ENCODE measurements at places on chromosomes 2 and 18.

- DNase-seq: no peak
Observed at GRCh38 chr2:109098921-109099273, 30.1 kb upstream of the SH3RF3 start.

- DNase-seq: no peak
Observed at GRCh38 chr2:126764686-126765265, 108.8 kb downstream of the GYPC start.

DNA sequence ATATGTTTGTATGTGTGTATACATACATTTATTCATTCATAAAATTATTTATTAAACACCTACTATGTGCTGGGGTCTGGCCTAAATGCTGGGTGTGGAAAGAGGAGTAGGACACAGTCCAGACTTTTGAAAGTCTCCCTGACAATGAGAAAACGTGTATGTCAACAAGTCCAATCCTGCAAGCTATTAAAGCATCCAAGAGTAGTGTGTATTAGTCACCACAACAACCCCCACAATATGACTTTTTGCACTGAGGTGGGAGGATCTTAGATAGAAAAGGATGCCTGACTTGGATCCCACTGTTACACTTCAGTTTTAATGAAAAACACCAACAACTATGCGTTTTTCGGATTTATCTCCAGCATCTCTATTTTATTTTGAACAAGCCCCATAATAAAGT lies 446.4 kb downstream of the EPHA4 start:
- DNase-seq: no peak

- no peak for DNase-seq
Observed at GRCh38 chr2:3706892-3707291, 3.5 kb downstream of the DCDC2C start.

DNA sequence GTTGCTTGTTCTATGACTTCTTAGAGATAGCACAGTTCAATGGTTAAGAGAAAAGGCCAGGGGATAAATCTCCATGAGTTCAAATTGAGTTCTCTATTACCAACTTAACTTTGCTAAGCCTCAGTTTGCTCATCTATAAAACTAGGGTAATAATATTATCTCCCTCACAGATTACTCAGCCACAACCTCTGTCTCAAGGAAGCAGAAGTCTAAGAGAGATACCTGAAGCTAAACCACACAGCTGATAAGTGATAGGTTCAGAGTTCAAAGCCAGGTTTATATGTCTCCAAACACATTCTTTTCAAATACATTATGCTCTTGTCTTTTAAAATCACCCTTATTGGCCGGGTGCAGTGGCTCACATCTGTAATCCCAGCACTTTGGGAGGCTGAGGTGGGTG lies 287.7 kb downstream of the NBAS start:
- DNase-seq: no peak

GRCh38 chr2:150119819-150120218 lies 367.6 kb downstream of the RND3 start:
- peak; percentile 25 for DNase-seq

DNA sequence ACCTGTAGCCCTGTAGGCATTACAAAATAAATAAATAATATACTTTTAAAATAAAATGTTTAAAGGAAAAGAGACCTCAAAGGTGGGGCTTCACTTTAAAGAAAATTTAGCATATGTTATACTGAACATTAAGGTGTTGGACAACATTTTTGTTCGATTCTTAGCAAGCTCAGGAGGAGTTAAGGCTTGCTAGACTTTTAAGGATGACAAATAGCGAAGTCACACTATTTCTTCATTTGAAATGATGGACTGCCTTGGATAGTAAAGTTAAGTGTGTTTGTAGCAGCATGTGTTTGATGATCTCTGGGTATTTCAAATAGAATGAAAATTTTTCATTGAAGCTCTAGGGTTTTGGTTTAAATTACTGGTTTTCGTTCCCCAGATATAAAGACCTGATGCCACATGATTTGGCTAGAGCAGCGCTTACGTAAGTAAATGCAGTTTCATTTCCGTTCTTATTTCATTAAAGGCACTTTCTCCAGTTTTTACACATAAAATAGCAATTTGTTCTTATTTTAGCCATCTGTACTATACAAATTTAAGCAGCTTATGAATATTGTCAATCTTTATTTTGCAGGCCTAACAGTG lies 24.9 kb downstream of the HADHB start:
- DNase-seq: no peak

- DNase-seq: no peak
Observed at GRCh38 chr2:114421781-114422180, 20.7 kb upstream of the DPP10 start.

GRCh38 chr2:118539290-118539689 lies 308.2 kb downstream of the EN1 start:
- no peak for DNase-seq

- no peak for DNase-seq
Observed at GRCh38 chr2:191866195-191866594, 19.3 kb upstream of the CAVIN2 start.

DNA sequence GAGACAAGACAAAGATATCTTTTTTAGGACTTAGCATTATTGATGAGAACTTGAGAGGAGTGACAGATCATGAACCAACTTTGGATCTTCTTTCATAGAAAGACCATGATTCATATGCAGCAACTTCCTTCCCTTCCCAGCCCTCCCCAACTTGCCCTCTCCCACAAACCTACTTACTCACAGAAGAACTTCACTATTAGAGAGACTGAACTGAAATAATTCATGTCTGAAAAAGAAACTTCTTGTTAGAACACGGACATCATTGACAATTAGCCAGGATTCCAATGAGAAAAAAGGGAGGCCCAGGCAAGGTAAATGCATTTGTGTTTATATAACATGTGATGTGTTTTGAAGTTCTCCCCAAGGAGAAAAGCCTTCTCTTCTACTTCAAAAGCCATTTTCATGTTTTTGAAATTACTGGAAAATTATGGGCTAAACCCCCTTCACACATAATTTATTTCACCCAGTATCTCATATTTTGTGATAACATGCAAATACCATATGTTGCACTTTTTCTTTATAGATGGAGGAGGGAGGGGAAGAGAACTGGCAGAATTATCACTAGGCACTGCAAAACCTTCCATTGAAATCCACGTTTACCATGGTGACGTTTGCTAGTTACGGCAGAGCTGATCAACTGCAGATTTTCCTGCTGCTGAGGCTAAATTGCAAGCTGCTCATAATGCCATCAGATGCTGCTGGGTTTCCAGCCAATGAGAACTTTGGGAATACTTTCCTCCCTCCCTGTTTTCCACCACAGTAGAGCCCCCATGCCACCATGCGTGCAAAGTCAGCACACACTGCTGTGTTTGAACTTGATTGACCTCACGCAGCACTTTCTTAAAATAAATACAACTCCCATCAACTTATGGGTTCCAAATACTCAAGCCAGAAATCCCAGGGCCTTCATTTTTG lies 294.7 kb downstream of the MEIS1 start:
- DNase-seq: no peak

- no peak for DNase-seq
Observed at GRCh38 chr2:132366421-132367180, 50.0 kb upstream of the GPR39 start.

- DNase-seq: no peak
Observed at GRCh38 chr2:36461039-36461681, 105.6 kb downstream of the CRIM1 start.

- no peak for DNase-seq
Observed at GRCh38 chr2:75545387-75545786, 15.4 kb downstream of the EVA1A start.

- DNase-seq: no peak
Observed at GRCh38 chr2:47984041-47984440, 77.7 kb upstream of the FBXO11 start.

GRCh38 chr2:234026693-234027254 lies 23.7 kb upstream of the SPP2 start:
- DNase-seq: no peak

- DNase-seq: no peak
Observed at GRCh38 chr18:42086288-42086687, 131.3 kb downstream of the PIK3C3 start.

- no peak for DNase-seq
Observed at GRCh38 chr2:12761104-12761503, 44.4 kb downstream of the TRIB2 start.

DNA sequence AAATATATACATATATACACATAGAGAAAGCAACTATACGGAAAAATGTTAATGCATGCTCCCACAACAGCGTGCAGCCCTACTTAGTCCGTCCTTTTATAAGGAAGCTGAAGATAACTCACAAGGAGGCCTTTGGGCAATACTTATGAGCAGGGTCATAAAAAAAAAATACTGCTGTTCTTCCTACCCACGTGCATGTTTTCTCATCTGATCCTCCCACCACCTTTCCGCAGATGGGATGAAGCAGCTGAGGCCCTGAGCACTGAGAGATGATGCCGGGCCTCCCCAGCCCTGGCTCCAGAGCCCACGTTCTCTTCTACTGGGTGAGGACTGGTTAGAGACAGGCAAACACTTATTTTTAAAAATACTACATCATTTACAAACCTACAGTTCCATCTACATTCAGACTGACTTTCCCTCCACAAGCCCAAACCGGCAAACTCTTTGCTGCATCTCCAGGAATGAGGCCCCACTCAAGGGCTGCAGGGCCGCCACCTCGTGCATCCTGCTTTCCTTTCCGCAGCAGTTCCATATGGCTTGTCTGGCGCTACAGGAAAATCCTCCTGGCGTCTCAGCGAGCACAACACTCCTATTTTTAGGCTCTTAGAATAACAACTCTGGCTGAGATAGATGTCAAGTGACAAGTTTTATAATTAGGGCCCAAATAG lies 41.6 kb downstream of the TBC1D8 start:
- no peak for DNase-seq

DNA sequence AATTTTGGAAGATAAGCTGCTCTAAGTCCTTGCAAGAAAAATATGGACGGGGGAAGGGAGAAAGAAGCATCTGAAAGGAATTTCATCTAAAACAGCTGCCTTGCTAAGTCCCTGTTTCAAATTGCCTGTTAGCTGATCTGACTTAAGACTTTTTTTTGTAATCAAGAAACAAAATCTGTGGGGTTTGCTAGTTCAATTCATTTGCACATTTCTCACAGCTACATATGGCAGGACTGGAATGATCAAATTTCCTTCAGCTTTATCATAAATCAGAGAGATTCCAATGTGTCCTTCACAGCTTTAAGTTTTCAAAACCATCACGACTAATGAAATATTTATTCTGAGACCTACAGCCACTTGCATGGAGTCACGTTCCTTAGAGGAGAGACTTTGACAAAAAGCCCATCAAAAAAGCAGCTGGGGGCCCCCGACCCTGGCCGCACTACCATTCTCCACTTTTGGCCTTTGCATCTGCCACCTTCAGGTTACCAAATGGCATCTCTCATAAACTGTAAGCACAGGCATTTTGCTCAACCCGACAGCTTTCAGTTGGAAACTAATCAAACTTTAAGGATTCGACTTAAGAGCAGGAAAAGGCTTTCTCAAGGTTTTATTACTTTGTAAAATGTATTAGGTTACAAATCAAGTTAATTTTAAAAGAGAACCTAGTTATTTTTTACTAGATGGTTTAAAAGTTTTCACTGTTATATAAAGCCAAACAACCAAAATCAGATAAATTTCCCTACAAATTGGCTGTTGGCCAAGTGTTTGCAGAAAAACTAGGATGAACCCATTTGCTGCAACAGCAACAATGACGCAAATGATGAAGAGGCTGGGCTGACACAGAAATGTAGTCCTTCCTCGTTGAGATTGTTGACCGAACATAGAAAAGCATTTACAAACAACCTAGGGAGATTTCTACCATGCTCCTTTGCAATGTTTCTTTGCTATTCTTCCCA lies 100.4 kb upstream of the RND3 start:
- DNase-seq: no peak

GRCh38 chr2:207129821-207130220 lies 35.9 kb downstream of the KLF7 start:
- DNase-seq: no peak

DNA sequence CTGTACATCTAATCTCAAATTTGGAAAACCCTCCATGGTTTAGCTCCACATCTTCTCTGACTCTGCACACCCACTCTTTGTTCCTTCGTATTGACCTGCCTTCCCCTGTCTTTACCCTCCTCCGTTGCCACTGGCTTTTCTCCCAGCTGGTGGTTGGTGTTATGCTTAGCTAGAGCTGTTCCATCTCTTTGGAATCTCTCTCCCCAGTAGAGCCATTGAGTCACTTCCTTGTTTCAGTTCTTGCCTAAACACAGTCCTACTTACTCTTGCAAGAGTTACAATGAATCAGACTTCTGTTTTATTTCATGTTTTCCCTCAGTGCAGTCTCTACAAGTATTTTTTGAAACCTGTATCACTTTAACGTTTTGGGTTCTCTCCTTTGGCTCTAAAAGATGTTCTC lies 263.9 kb downstream of the LTBP1 start:
- no peak for DNase-seq

GRCh38 chr2:26988058-26988860 lies 17.8 kb downstream of the MAPRE3 start:
- DNase-seq: no peak

DNA sequence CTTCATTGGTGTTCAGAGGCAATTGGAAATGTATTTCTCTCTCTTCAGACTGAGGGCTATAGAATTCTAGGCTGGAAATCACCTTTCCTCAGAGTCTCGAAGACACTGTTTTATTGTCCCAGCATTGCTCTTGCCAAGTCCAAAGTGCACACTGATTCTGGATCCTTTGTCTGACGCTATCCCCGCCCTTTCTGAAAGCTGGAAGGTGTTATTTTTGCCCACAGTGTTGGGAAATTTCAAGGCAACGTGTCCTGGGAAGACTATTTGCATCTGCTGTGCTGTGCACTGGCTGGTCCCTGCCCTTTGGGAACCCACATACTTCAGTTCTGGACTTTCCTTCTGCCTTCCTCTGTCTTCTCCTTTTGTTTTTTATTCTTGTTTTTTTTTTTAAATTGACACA lies 190.8 kb downstream of the SH3BP4 start:
- DNase-seq: no peak

DNA sequence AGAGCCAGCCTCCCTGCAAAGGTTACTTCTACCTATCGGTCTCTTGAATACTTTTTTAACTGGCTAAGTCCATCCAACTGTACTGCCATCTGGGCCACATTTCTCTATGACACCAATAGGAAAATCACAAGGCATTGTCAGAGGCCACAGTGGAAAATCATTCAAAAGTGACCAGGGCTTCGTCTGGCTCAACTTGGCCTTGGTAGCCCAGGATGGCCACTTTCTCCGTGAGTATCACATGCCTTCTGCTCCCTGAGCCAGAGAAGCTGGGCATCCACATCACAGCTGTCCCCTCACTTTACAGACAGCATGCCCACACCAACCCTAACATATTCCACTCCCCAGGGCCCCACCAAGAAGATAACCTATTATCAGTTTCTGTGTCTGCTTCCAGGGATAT lies 5.8 kb downstream of the CIB4 start:
- DNase-seq: no peak

DNA sequence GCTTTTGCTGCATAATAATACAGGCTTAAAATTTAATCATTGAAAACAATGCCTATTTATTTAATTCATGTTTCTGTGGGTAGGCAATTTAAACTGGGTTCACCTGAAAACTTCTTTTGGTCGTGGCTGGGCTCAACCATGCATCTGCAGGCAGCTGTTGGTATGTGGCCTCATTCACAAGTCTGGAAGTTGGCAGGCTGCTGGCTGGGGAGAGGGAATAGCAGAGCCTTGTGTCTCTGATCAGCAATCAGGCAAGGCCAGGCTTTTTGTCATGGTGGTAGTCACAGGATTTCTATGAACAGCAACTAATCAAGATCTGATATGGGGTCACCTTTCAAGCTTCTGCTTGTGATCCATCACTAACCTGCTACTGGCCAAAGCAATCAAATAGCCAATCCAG lies 130.1 kb upstream of the KCNJ3 start:
- no peak for DNase-seq

GRCh38 chr2:67954093-67954748 lies 108.6 kb downstream of the C1D start:
- DNase-seq: peak; percentile 98
